Osteocyte (in vitro differentiated cells): ENCODE measurements at places on chromosomes 1 and 21. TPM values are rescaled to one million over a fixed set of nuclear protein-coding genes. Genes with fewer than 3 reads are reported as not detected.

The MTARC1 gene
- total RNA-seq: 1.8 and 2.1 TPM in 2 replicates

DNA sequence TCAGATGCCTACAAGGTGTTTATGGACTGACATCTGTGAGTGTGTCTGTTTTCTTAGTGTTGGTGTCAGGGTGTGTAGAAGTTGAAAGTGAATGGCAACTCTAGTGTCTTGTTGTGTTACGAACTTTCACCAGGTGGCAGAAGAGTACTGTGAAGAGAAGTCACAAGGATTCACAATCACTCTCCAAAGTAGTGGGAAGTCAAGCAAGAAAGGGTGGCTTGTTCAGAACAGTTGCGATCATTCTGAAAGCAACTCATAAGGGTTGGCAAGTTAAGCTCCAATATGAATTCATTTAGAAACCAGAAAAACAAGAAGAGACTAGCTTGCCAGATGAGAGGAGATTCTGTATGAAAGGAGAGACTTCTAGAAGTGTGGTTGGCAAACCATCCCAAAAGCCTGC lies 86.1 kb downstream of the FASLG start:
- peaks cover 23% of the 10 kb centered on the region for H3K4me1 ChIP-seq
- H3K4me3 ChIP-seq: no peak overlapping the region
- DNase-seq: no peak
- H3K27ac ChIP-seq: peak overlapping the region; percentile 41

DNA sequence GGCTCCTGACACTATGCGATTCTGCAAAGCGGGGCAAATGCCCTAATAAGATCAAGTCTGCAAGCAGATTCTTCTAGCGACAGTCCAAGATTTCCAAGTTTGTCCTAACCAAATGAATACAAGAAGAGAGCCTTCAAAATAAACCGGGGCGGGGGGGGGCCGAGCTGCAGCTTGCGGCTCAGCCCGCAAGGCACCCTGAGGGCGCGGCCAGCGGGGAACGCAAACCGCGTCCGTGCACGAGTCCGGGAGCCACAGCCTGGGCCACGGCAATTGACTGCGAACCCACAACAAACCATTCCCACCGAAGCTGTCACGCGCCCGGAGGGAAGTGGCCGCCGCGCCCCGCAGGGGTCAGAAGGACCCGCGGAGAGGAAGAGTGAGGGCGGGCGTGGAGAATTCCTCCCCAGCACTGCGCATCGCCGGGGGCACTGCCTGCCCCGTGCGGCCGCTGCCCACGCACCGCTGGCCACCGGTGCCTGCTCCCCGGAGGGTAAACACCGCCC lies 687 bp downstream of the TGFBR3 start:
- H3K36me3 ChIP-seq: no peaks in the 10 kb centered on the region
- peaks cover 31% of the 10 kb centered on the region for H3K4me1 ChIP-seq
- peak; percentile 84 for DNase-seq
- peak overlapping the region; percentile 86 for H3K4me3 ChIP-seq
- no peaks in the 10 kb centered on the region for H3K27me3 ChIP-seq

GRCh38 chr1:33087677-33088076 lies 6.7 kb downstream of the AZIN2 start:
- H3K4me1 ChIP-seq: peaks cover 11% of the 10 kb centered on the region
- no peak for DNase-seq
- H3K4me3 ChIP-seq: no peak overlapping the region
- H3K27ac ChIP-seq: no peak overlapping the region
- H3K27me3 ChIP-seq: no peaks in the 10 kb centered on the region
- no peaks in the 10 kb centered on the region for H3K36me3 ChIP-seq

DNA sequence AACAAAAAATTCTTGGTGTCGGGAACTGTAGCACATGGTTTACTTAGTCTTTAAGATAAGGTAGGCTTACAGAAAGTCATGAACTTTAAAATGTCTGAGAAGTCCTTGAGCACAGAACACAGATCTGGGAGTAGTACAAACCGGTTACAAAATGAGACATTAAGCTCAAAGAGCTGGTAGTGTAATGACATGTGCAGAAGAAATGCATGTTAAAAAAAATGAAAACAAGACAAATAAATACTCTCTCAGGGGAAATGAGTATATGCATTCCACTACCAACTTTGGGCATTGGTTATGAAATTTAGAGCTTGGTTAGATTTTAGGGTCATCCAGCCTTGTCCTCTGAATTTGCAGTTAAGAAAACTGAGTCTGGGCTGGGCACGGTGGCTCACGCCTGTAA lies 91.5 kb upstream of the F3 start:
- H3K4me3 ChIP-seq: no peak overlapping the region
- DNase-seq: no peak
- H3K27me3 ChIP-seq: no peaks in the 10 kb centered on the region
- H3K4me1 ChIP-seq: peaks cover 24% of the 10 kb centered on the region
- peaks cover 4% of the 10 kb centered on the region for H3K36me3 ChIP-seq
- H3K27ac ChIP-seq: peak overlapping the region; percentile 0

The TMEM53 gene
- total RNA-seq: 6.6 and 7.6 TPM in 2 replicates

The S100A11 gene
- 443 and 446 TPM in 2 replicates for total RNA-seq

GRCh38 chr1:234454926-234455325 lies 24.1 kb downstream of the TARBP1 start:
- no peak for DNase-seq
- no peaks in the 10 kb centered on the region for H3K4me1 ChIP-seq
- H3K4me3 ChIP-seq: no peak overlapping the region
- H3K36me3 ChIP-seq: peaks cover 13% of the 10 kb centered on the region

- no peak for DNase-seq
- peaks cover 3% of the 10 kb centered on the region for H3K27me3 ChIP-seq
- no peak overlapping the region for H3K4me3 ChIP-seq
- H3K27ac ChIP-seq: no peak overlapping the region
- peaks cover 55% of the 10 kb centered on the region for H3K4me1 ChIP-seq
Observed at GRCh38 chr1:41670217-41670957, 185.9 kb upstream of the EDN2 start.

The SLC5A9 gene
- total RNA-seq: not detected in 2 replicates

The GPR153 gene
- 4.2 and 4.4 TPM in 2 replicates for total RNA-seq

- H3K27me3 ChIP-seq: no peaks in the 10 kb centered on the region
- H3K27ac ChIP-seq: no peak overlapping the region
- no peak overlapping the region for H3K4me3 ChIP-seq
- peaks cover 10% of the 10 kb centered on the region for H3K36me3 ChIP-seq
Observed at GRCh38 chr21:27221077-27221476, 254.2 kb upstream of the ADAMTS5 start.

DNA sequence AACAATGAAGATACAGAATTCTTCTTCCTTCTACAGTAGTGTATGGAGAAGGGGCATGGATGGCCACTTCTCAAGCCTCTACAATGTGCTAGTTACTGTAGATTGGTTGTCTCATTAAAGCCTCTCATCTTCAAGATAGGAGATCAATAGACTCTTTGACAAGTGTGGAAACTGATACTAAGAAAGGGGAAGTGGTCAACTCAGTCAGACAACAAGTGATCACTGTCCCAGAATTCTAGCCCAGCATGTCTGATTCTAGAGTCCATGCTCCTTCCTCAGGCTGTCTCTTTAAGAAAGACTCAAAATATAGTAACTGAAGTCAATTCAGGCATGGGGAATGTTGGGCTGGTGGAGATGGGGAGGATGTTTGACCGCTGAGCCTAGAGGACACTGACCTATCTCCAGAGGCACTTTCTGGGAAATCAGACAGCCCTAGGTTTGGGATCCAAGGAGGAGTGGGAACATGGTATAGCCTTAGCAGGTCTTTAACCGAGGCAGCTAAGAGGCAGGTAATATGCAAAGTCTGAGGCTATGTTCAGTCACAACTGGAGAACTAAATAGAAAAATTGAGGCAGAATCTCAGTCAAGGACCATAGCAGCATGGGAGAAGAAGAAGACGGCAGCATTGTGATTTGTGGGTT lies 39.3 kb upstream of the EYA3 start:
- no peak overlapping the region for H3K27ac ChIP-seq
- no peak overlapping the region for H3K4me3 ChIP-seq
- H3K36me3 ChIP-seq: no peaks in the 10 kb centered on the region

- DNase-seq: no peak
- no peaks in the 10 kb centered on the region for H3K4me1 ChIP-seq
- no peaks in the 10 kb centered on the region for H3K27me3 ChIP-seq
- no peak overlapping the region for H3K4me3 ChIP-seq
- no peak overlapping the region for H3K27ac ChIP-seq
Observed at GRCh38 chr1:236552901-236553300, 29.1 kb downstream of the LGALS8 start.

The CPTP gene
- total RNA-seq: 23.5 and 24.7 TPM in 2 replicates

GRCh38 chr1:221689138-221689537 lies 52.8 kb downstream of the DUSP10 start:
- H3K27ac ChIP-seq: no peak overlapping the region
- no peak overlapping the region for H3K4me3 ChIP-seq
- no peaks in the 10 kb centered on the region for H3K4me1 ChIP-seq
- no peak for DNase-seq
- H3K27me3 ChIP-seq: peaks cover 8% of the 10 kb centered on the region
